ENCODE measurements at places on chromosomes 16 and 17.
A peak's percentile ranks its signal among the peaks of the same experiment; 100 is the strongest.

GRCh38 chr17:10149573-10150399 lies 48.6 kb downstream of the GAS7 start:
- no peak for DNase-seq

GRCh38 chr16:58365623-58366022 lies 26.6 kb upstream of the GINS3 start:
- no peak for DNase-seq

- no peak for DNase-seq
Observed at GRCh38 chr17:76670718-76671122, 27.2 kb upstream of the ST6GALNAC1 start.

DNA sequence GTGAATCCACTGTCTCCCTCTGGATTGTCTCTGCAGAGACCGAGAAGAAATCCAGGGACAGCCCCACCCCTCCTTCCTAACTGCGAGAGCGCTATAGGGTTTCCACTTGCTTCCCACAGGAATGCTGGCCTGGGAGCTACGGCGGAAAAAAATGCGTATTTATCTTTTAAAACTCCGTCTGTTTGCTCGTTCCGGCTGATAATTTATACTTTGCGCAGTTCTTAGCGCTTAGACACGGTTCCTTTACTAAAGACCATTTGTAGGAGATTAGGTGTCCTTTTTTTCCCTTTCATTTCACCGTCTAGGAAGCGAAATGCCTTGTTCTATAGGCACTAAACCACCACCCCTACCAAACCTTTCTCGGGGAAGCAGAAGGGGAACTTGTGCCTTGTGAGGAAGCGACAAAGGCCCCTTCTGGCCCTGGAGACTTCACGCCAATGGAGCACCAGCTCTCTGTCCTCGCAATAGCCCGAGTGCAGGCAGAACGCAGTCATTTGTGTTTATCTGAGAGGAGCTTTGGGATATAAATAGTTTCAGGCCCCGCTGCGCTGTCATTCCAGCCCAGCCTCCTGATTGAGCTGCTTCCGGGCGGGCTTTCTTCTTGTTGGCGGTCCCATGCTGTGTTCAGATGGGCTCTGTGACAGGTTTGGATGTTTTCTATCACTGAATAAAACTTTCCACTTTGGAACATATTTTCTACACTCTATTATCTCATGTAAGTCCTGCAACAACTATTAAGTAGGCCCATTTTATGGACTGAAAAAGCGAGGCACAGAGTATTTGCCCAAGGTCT lies 791 bp upstream of the SUPT4H1 start:
- no peak for DNase-seq

DNA sequence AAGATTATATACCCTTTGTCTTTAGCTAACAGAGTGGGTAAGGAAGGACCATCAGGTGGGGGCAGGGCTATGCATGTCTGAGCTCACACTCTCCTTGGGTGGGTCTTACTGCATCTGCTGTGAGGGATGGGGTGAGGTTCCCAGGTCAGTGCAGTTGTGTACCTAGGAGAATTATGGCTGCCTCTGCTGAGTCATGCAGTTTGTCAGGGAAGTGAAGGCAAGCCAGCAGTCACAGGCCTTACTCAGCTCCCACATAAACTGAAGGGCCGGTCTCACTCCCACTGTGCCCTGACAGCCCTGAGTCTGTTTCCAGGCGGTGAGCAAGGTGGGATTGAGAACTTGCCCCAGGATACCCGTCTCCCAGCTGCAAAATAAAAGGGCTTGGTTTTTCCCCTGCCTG lies 328.6 kb downstream of the MAP2K6 start:
- DNase-seq = no peak

DNA sequence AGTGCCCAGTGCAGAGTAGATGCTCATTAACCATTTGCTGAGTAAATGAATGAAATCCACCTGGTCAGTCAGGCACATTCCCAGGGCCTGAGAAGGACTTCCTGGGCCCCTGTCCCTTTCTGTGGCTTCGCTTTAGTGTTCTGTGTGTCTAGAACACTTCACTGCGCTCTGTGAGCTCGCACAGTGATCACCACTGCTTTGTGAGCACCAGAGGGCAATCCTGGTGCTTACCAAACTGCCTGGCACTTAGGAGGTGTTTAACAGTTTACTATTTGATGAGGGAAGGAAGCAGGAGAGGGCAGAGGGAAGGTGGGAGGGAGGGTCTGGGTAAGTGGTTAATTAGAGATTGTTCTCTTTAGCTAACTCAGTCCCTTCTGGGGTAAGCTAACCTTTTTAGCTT lies 26.2 kb downstream of the SALL1 start:
- DNase-seq = no peak

DNA sequence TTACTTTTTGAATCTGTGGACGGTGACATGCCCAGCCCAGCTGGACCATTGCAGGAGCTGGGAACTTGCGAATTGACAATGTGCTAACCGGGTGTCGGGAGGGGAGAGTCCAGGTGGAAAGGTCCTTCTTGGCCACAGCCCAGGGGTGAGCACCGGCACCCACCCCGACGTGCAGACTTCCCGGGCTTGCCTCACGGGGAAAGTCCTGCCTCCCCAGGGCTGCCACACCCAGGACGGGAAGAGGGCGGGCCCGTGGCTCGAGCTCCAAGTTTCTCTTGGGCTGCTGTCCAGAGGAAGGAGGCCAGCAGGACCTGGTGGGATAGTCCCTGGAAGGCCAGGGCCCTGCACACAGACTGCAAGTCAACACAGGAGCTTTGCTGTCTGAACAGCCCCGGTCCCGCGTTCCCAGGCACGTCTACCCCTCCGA lies 17.7 kb downstream of the CARD14 start:
- peak; percentile 81 for DNase-seq

GRCh38 chr16:86868786-86869185 lies 290.4 kb downstream of the FOXL1 start:
- DNase-seq = no peak

Data from MG63 (cell line).